ENCODE measurements at places on chromosomes 16 and 17.
A peak's percentile ranks its signal among the peaks of the same experiment; 100 is the strongest.

- no peak for DNase-seq
Observed at GRCh38 chr16:56262148-56262547, 70.9 kb downstream of the GNAO1 start.

GRCh38 chr17:27608328-27609230 is 22.4 kb upstream of the LGALS9 start:
- DNase-seq, result no peak

DNA sequence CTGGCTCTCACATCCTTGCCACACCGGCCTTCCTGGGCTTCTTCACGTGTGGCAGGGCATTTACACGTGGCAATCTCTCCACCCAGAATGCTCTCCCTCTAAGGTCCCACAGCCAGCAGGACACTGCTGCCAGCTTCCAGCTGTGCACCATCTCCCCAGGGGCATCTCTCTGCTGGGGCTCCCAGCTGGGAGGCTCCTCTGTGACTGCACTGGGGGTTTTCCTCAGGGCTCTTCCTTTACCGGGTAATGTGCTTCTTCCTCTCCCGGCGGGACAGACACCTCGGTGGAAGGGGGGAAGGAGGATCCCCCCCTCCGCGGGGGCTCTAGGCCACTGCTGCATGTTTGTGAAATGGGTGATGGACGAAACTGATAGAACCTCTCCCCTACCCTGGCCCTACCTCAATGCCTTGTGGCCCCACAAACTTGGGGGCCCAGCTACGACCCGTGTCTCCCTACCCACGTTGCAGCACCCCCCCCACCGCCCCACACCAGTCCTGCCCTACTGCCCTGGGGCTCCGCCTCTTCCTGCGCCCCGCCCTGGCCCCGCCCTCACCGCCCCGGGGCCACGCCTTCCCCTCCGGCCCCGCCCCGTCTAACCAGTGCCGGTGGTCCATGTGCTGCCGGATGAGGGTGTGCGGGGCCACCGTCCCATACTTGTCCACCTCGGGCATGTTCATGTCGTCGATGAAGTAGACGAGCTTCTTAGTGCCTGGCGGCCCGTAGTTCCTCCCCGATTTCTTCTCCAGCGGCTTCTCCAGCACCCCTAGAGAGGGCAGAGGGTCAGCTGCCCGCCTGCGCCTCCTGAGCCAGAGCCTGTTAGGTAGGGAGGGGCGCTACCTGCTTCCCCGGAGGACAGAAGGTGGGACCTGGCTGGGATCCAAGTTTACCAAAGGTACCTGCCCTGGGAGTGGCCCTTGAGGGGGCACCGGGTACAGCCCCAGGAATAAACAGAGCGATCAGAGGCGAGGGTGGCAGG is 92.6 kb downstream of the DNAH17 start:
- DNase-seq, result no peak

- DNase-seq, result no peak
Observed at GRCh38 chr17:9905902-9906301, 831 bp upstream of the RCVRN start.

- DNase-seq, result no peak
Observed at GRCh38 chr17:71803656-71804284, 317.1 kb upstream of the SOX9 start.

DNA sequence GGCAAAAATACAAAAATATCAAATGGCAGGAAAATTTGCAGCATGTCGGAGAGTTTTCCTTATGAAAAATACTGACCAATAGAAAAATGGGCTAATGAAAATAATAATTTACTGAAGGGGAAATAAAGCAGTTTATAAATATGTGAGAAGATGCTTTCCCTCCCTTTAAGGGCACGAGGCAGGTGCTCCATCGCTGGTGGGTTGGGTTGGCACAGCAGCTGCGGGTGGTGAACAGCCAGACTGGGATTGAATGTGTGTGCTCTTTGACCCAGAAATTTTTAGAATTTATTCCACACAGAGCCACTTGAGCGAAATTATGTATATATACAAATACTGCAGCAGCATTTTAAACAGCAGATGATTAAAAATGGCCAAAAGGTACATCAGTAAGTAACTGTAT is 109.1 kb upstream of the ZNF750 start:
- no peak for DNase-seq

GRCh38 chr17:82656266-82656665 is 8.0 kb upstream of the WDR45B start:
- DNase-seq, result no peak

GRCh38 chr17:36193216-36193775 is 3.3 kb downstream of the CCL3L1 start:
- no peak for DNase-seq

GRCh38 chr17:61503961-61504360 is 51.7 kb downstream of the TBX4 start:
- no peak for DNase-seq

- DNase-seq, result peak; percentile 34
Observed at GRCh38 chr17:68462381-68463210, 5.3 kb upstream of the WIPI1 start.

GRCh38 chr17:6471531-6472465 is 27.5 kb downstream of the PIMREG start:
- no peak for DNase-seq

DNA sequence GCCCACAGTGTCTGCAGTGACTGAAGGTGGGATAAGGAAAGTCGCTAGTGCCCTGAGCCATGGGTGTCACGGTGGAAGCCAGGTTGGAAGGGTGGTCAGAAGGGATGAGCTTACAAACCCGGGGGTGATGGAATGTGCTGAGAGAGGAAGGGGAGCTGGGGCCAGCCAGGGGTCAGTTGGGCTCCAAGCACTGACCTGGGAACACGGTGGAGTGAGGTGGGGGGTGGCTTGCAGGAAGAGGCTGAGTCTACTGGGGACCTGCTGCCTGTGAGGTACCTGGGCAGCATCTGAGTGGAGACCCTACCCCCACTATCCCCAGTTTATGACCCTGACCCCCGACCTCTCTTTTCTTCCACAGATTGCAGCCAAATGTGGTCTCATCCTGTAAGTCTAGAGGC is 3.1 kb downstream of the TMEM92 start:
- DNase-seq, result no peak

GRCh38 chr17:28371245-28372202 is at the start of gene SARM1:
SARM1 (plus strand) TSS chr17:28371694; CDS start chr17:28372033, 339 bp downstream.
- DNase-seq, result peak; percentile 70

DNA sequence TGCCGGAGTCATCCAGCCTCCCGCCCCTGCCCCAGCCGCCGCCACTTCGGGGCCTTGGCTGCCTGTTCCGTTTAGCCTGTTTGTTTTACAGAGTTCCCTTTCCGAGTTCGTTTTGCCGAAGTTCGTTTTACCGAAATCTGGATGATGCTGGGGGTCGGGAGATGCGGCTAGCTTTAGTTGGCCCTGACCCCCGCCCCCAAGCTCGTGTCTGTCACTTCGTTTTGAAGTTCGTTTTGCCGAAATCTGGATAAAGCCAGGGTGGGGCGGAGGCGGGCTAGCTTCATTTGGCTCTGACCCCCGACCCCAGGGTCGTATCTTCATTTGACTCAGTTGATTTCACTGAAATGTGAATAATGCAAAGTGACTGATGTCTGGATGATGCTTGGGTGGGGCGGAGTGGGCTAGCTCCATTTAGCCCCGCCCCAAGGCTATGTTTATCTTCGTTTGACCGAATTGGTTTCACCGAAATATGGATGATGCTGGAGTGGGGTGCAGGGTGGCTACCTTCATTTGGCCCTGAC is 591 bp downstream of the PSMD7 start:
- DNase-seq, result peak; percentile 34

- DNase-seq, result no peak
Observed at GRCh38 chr17:3222505-3222904, 15.0 kb downstream of the OR1A1 start.

- no peak for DNase-seq
Observed at GRCh38 chr16:80500116-80500859, 40.5 kb upstream of the DYNLRB2 start.

GRCh38 chr16:88453217-88453531 is at the start of gene ZFPM1:
ZFPM1 (plus strand) TSS chr16:88453280; CDS start chr16:88453639, 359 bp downstream.
- no peak for DNase-seq

- DNase-seq, result no peak
Observed at GRCh38 chr16:3461151-3461550, 17.7 kb downstream of the NAA60 start.

GRCh38 chr17:65920996-65921395 is 270.9 kb downstream of the CEP112 start:
- DNase-seq, result no peak

- DNase-seq, result peak; percentile 46
Observed at GRCh38 chr17:4420692-4421131, 13.0 kb upstream of the SPNS3 start.

GRCh38 chr17:17748179-17748578 is 66.9 kb downstream of the RAI1 start:
- no peak for DNase-seq

DNA sequence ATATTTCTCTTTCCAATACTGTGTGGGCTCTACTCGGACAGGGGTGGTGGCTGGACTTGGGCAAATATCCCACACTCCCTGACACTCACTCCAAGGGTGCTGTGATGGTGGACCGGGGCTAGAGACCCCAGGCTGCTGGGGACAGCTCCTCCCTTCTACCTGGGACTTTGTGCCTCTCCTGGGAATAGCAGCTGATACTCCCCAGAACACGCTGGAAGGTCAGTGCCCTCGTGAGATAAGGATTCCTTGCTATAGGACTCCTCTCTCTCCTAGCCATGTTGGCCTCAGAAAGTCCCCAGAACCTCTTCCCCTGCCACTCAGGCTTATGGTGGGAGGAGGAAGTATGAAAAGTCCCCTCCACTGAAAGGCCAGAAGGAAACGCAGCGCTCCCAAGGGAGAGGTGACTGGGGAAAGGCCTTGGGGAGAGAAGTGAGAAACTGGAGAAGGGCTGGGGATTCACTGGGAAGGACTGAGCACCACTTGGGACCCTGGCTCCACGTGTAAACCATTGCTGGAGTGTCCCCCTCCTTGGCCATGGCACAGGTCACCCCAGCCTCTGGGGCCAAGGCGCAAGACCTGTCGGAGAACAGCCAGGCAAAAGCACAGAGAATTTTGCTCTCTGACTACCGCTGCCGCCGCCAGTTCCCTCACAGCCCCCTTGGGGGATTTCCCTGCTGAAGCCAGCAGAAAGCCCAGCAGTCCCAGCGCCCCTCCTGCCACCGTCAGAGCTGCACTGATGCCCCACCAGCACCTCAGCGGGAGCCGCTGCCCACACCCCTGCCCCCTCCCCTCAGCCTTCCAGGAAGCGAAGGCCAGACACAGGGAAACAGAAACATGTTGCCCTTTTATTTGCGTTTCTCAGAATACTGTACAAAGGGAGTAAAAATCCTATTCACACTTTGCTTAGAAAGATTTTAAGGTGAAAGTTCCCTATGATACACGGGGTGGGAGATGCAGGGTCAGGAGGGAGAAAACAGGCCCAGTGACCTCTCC is 2.1 kb upstream of the GSDMB start:
- no peak for DNase-seq

DNA sequence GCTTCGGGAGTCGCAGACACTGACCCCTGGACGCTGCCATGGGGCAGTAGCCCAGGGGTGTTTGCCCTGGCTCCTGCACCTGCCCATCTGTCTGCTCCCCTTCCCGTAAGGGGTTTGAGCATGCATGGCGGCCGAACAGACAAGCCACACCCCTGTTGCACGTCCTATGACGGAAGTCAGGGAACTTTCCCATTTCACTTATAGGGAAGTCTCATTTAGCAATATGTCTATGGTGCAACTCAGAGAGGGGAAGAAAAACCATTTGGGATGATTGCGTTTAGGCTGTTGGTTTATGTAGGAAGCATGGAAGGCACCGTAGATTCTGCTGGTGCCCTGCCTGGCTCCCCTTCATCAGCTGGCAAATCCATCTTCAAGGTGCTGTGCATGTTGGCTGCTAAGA is 112.5 kb downstream of the HAPSTR1 start:
- no peak for DNase-seq

GRCh38 chr17:16282522-16282921 is 65.5 kb downstream of the PIGL start:
- DNase-seq, result no peak
